GM23248 (cell line): ENCODE measurements at places on chromosomes 4 and X. TPM values are rescaled to one million over a fixed set of nuclear protein-coding genes. Genes with fewer than 3 reads are reported as not detected.

The PABPC4L gene
- under 0.01 TPM in 2 replicates for total RNA-seq

The PHOX2B gene
- total RNA-seq: not detected in 2 replicates

The NLRP2B gene
- total RNA-seq: not detected in 2 replicates

The NAA11 gene
- not detected in 2 replicates for total RNA-seq

The OPRPN gene
- not detected in 2 replicates for total RNA-seq

The PABPC1L2B gene
- total RNA-seq: not detected in 2 replicates

The RPS6KA3 gene
- total RNA-seq: 28.5 and 33.8 TPM in 2 replicates

The CSAG2 gene
- total RNA-seq: not detected in 2 replicates

The ARHGAP6 gene
- 0.54 TPM in 1 of 2 replicates, not detected in the other for total RNA-seq

The LPAR4 gene
- total RNA-seq: not detected in 2 replicates

The ZNF185 gene
- 4.5 and 7.2 TPM in 2 replicates for total RNA-seq

The ZCCHC4 gene
- total RNA-seq: 13.2 and 13.3 TPM in 2 replicates

The DCX gene
- not detected in 2 replicates for total RNA-seq

The PNMA6F gene
- not detected in 2 replicates for total RNA-seq

The MAGEE1 gene
- 0.86 and 1.1 TPM in 2 replicates for total RNA-seq

The TKTL2 gene
- total RNA-seq: not detected in 2 replicates

The GPRASP1 gene
- 0.38 and 0.54 TPM in 2 replicates for total RNA-seq

The ZRSR2 gene
- total RNA-seq: 1.4 and 4.1 TPM in 2 replicates

The MXRA5 gene
- total RNA-seq: 72.0 and 79.1 TPM in 2 replicates

The OPN1MW gene
- not detected in 2 replicates for total RNA-seq

The CAPN6 gene
- not detected in 2 replicates for total RNA-seq
